ENCODE measurements at places on chromosomes 12 and 14. TPM values are rescaled to one million over a fixed set of nuclear protein-coding genes. Genes with fewer than 3 reads are reported as not detected.

- DNase-seq = no peak
- H3K36me3 ChIP-seq = peaks cover 1% of the 10 kb centered on the region
- H3K27ac ChIP-seq = no peak overlapping the region
- no peak overlapping the region for H3K4me3 ChIP-seq
- no peaks in the 10 kb centered on the region for H3K4me1 ChIP-seq
- no peaks in the 10 kb centered on the region for H3K27me3 ChIP-seq
Observed at GRCh38 chr12:79227091-79227490, 362.5 kb downstream of the SYT1 start.

ITGA7 gene
- 4.8 TPM for total RNA-seq

DNA sequence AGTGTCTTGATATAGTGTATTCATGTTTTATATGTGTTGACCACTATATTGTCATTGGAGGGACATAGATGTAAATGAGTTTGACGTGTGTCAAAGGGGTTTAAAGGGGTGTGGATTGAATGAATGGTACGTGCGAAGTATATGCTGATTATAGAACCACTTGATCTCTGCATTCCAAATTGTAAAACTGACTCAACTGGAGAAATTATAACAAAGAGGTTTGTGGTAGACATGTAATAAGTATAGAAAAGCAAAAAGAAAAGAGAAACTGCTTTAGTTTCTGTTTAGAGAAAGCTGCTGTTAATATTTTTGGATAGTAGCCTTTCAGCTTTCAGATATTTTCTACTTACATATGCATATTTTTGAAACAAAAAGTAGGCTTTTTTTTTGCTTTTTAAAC lies 8.9 kb upstream of the MYRFL start:
- H3K36me3 ChIP-seq = peaks cover 12% of the 10 kb centered on the region
- H3K4me1 ChIP-seq = no peaks in the 10 kb centered on the region
- no peak overlapping the region for H3K27ac ChIP-seq
- H3K4me3 ChIP-seq = no peak overlapping the region

- peaks cover 14% of the 10 kb centered on the region for H3K4me1 ChIP-seq
- DNase-seq = no peak
- H3K4me3 ChIP-seq = no peak overlapping the region
- H3K36me3 ChIP-seq = no peaks in the 10 kb centered on the region
Observed at GRCh38 chr14:73833530-73834260, 17.9 kb upstream of the PTGR2 start.

- H3K27me3 ChIP-seq = no peaks in the 10 kb centered on the region
- DNase-seq = no peak
- H3K4me1 ChIP-seq = no peaks in the 10 kb centered on the region
- H3K4me3 ChIP-seq = no peak overlapping the region
Observed at GRCh38 chr12:114975640-114976310, 291.8 kb upstream of the TBX3 start.

- H3K4me3 ChIP-seq = no peak overlapping the region
- H3K4me1 ChIP-seq = no peaks in the 10 kb centered on the region
- no peaks in the 10 kb centered on the region for H3K27me3 ChIP-seq
- DNase-seq = no peak
Observed at GRCh38 chr14:50355692-50356091, 41.0 kb downstream of the CDKL1 start.

TBX3 gene
- total RNA-seq = not detected

- H3K27ac ChIP-seq = no peak overlapping the region
- no peak for DNase-seq
- no peaks in the 10 kb centered on the region for H3K27me3 ChIP-seq
- no peak overlapping the region for H3K4me3 ChIP-seq
- peaks cover 22% of the 10 kb centered on the region for H3K36me3 ChIP-seq
Observed at GRCh38 chr14:75153295-75153694, 23.1 kb downstream of the TMED10 start.

OXA1L gene
- total RNA-seq = 140 TPM

- no peak within 1 kb of the TSS for H3K27ac ChIP-seq
- H3K4me3 ChIP-seq = no peak within 1 kb of the TSS
- H3K27me3 ChIP-seq = peaks cover 43% of the 10 kb centered on the region
- no peak for DNase-seq
- H3K4me1 ChIP-seq = no peaks in the 10 kb centered on the region
Observed at GRCh38 chr14:93430315-93431035, at the start of gene UNC79. Gene UNC79 (plus strand): TSS chr14:93430939. CDS start chr14:93431030, 91 bp downstream.

GRCh38 chr14:30410986-30411385 lies 148.0 kb upstream of the G2E3 start:
- no peak for DNase-seq
- no peak overlapping the region for H3K27ac ChIP-seq
- no peak overlapping the region for H3K4me3 ChIP-seq
- no peaks in the 10 kb centered on the region for H3K4me1 ChIP-seq
